ENCODE measurements at places on chromosomes 12 and 14.

- DNase-seq: no peak
Measured at GRCh38 chr14:102472791-102473150, 36.8 kb downstream of the ANKRD9 start.

GRCh38 chr14:42664190-42664589, 1057.5 kb downstream of the LRFN5 start:
- no peak for DNase-seq

GRCh38 chr14:74140374-74140850, 55.7 kb downstream of the LIN52 start:
- peak; percentile 89 for DNase-seq

- DNase-seq: no peak
Measured at GRCh38 chr12:89414851-89415250, 62.5 kb upstream of the DUSP6 start.

DNA sequence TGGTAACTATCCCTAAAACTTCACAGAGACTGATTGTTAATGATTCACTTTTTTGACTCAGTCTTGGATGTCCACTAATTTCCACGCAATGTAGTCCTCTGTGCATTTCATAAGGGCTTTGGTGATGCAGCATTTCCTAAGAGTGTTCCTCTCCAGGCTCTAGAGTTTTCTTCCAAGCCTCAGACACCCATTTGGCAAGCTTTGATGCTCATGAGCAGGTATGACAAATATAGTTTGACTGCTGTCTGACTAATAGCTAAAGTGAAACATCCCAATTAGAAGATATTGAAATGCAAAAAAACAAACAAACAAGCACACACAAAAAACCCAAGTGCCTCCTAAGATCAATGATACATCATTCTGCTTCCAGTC, 1.5 kb upstream of the VAMP1 start:
- no peak for DNase-seq

- no peak for DNase-seq
Measured at GRCh38 chr14:47207617-47208016, 467.8 kb downstream of the MDGA2 start.

DNA sequence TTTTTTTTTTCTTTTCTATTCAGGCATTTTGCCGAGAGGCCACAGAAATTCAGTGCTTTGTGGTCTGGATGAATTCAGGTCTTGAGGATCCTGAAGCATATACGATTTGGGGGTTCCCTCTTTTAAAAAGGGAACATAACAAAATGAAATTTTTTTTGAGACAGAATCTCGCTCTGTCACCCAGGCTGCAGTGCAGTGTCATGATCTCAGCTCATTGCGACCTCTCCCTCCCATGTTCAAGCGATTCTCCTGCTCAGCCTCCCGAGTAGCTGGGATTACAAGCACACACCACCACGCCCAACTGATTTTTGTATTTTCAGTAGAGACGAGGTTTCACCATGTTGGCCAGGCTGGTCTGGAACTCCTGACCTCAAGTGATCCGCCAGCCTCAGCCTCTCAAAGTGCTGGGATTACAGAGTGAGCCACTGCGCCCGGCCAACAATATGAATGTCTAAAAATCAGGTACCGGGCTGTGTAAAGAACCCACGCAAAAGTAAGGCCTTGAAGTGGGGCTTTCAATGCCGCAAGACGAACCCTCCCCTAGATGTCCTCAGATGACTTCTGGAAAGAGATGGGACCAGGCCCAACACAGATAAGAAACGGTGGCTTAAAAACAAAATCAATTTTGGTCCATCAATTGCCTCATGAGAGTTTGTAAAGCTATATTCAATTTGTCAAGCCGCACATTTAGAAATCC, 30.0 kb downstream of the TESC start:
- DNase-seq: no peak

GRCh38 chr14:68973639-68974038, 5.5 kb downstream of the ACTN1 start:
- DNase-seq: no peak

DNA sequence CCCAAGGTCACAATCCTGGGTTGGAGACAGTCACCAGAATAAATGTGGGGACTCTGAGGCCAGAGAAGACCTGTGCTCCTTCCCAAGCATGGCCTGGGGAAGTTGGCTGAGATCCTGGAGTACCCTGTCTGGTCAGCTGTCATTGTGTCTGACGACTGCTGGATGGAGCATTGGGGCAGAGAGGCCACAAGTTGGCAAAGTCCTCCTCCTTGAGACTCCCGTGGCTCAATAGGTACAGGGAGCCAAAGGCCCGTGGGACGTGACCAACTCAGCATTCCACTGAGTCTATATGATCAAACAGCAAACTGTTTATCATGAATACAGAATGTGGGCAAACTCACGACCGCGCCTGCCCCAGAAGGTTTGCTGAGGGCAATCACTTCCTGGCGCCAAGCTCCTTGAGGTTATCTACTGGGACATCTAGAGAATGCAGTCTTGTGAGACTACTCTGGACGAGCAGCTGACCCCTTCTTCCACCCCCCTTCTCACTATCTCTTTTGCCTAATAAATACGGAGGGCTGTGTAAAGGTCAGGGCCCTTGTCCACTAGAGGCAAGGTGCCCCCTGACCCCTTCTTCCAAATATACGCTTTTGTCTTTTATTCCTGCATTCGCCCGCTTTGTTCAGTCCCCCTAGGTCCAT, 14.3 kb upstream of the SLC10A1 start:
- DNase-seq: no peak

- no peak for DNase-seq
Measured at GRCh38 chr12:10829994-10830393, 3.8 kb upstream of the TAS2R10 start.

- DNase-seq: no peak
Measured at GRCh38 chr14:89088530-89088929, 264.1 kb downstream of the TTC8 start.

DNA sequence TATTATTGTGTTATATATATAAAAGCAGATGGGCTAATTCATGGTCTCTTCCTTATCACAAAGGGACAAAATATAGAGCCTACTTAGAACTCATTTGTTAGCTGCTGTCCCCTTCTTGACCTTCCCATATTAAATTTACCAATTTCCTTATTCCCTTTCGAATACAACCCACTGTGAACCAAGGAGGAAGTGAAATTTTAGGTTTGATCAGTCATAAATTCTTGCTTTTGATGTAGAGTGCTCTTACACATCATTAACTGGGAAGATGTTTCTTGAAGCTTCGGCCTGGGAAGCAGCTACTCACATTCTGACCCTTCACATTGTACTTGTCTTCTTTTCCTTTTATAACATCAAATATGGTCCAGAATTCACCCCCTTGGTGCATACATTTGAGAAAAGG, 579.0 kb downstream of the LRFN5 start:
- no peak for DNase-seq

GRCh38 chr12:15757553-15758255, 31.5 kb downstream of the EPS8 start:
- no peak for DNase-seq
